ENCODE measurements at places on chromosomes 4 and X.

- DNase-seq = no peak
These were observed 642.9 kb downstream of the STPG2 start for GRCh38 chr4:97500423-97500822.

- no peak for DNase-seq
These were observed 20.6 kb upstream of the FTHL17 start for GRCh38 chrX:31092476-31092875.

DNA sequence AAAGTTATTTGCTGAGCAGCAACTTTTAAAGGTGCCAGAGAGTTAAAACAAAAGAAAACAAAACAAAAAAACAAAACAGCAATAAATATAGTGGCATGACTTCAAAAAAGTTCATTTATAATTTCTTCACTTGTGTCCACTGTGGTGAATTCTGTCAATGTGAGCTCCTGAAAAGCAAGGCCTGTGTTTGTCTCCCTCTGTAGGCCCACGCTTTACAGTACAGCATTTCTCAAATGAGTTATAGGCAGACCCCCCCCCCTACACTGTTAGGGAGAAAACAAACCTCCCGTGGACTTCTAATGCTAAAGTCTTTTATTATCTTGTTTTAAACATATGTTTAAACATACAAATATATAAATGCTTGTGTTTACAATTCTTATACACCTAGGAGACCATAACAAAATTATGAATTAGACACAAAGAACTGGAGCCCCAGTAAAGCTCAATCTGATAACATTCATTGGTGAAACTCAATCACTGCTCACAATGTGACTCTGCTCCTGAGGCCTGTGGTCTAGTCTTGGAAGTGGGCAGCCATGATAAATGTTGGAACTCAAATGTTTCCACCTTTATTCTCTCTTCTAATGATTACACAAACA is 47.0 kb upstream of the SCOC start:
- DNase-seq = peak; percentile 61

DNA sequence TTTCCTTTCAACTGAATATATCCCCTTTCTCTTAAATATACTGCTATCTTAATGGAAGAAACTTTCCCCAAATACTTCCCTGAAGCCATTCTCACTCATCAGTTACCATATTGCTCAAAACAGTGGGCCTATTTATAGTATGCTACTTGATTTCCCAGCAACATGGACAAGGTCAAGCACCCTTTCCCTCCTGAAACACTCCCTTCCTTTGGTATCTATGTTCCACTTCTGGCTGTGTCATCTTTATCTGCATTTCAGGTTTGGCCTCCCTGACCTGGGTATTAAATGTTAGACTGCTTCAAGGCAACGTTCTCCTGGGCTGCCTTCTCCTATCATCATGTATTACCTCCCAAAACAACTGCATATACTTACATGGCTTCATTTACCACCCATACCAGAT is 101.3 kb downstream of the ZAR1 start:
- no peak for DNase-seq

DNA sequence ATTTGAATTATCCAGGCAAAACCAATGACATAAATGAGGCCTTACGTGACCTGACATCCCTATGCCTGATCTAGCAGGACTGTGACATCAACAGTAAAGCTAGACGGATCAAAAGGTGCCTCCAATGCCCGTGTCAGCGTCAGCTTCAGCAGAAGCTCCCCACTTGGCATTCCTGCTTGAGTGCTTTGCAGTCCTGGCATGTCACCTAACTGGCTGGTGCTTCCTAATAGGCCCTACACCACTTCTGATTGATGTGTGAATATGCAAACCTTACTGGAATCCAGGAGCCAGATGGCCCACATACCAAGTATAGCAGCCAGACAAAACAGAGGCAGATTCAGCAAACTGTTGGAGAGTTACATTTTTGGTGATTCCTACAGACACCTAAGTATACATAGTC is 224.2 kb downstream of the DMD start:
- DNase-seq = no peak

DNA sequence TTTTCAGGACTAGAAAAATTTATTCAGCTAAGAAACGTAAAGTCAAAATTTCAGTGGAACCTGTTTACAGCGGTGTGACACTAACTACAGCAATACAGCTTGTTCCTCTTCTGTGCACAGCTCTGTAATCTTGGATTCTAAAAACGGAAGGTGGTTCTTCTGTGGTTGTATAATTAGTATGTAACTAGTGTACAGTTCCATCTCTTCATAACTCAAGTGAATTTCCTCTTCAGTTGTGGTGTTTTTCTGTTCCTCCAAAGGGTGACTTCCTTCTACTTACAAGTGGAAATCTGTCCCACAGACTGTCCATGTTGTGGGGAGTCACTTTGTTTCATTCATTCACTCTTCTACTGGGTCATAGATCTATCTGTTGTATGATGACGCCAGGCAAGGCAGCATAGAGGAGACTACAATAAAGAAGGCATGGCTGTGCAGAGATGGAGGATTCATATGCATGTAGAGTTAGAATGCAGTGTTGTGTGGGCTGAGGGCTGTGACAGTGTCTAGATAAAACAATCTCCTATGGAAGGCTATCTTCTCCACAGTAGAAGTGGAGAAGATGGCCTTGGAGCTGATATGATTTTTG is 5.4 kb downstream of the DAPP1 start:
- no peak for DNase-seq

GRCh38 chr4:124703154-124703553 is 9.4 kb downstream of the ANKRD50 start:
- DNase-seq = no peak

GRCh38 chr4:10951306-10951705 is 266.7 kb upstream of the CLNK start:
- no peak for DNase-seq

GRCh38 chrX:980587-981235 is 231.7 kb downstream of the CRLF2 start:
- DNase-seq = no peak
